KG1 (cell line): ENCODE measurements at places on chromosomes 12 and 14.
A peak's percentile ranks its signal among the peaks of the same experiment; 100 is the strongest.

DNA sequence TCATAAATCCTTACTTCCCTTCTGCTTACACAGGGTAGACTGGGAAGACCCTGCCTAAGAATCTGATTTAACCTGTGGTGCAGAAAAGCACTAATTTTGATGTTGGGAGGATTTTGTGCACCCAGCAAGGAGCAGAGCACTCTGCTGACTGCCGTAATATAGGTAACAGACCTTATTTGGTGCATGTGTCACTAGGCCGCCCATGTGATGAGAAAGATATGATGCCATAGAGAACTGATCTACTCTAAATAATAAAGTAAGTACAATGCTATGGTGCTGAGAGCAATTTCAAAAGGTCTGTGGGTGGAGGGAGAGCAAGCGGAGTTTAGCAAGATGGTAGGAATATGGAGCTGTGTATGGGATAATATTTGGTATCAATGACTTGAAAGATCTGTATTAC lies 1663.6 kb upstream of the SEL1L start:
- no peak for DNase-seq

DNA sequence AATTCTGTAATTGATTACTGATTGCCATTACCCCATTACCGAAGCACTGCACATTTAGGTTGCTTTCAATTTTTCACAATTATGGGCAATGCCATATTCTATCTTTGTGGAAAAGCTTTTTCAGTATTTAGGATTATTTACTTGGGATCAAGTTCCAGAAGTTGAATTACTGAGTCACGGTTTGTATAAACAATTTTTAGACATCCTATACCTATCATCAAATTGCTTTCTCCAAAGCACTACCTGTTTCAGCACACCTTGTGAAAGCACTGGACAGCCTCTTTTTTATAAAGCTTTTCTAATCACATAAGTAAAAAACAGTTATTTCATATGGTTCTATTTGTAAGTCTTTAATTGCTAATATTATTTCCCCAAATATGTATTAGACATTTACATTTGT lies 221.5 kb upstream of the CAND1 start:
- no peak for DNase-seq

GRCh38 chr14:69569859-69570258 lies 4.8 kb downstream of the CCDC177 start:
- DNase-seq = no peak

DNA sequence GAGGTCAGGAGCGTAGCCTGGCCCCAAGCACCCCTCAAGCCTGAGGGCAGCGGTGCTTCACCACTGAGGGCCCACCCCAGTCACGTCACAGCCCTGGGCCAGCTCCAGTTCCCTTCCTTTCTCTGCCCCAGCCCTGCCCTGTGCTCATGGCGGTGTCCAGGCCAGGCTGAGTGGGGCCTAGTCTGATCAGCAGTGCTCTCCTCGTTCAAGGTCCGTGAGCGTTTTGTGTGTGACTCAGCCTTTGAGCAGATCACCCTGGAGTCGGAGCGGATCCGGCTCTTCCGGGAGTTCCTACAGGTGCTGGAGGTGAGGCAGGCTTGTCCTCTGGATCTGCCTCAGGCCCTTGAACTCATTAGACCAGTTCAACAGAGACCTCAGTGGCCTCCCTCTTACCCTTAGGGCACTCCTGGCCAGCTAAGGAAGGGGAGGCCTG lies 19.0 kb downstream of the PRPF40B start:
- no peak for DNase-seq

DNA sequence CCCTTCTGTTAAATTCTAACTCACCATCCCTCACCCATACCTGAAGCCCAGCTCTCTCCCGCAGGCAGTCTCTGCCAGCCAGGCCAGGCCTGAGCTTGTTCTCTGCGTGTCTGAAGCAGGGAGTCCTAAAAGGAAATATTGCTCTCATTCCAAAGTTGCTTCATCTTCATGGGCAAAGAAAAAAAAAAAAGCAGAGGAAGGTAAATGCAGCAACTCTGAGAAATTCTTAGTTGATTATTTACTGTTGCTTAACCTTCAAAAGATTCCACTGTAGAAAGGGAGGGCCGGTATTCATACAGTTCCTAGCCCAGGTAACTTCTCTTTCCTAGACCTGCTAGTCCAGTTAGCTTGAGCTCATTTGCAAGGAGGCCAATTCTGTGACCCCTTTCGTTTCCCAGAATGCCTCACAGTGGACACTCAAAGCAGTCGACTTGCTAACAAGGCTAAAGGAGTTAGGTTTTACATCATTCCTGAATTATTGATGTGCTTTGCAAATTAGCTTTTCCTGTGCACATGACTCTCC lies 193.5 kb upstream of the EEA1 start:
- no peak for DNase-seq

DNA sequence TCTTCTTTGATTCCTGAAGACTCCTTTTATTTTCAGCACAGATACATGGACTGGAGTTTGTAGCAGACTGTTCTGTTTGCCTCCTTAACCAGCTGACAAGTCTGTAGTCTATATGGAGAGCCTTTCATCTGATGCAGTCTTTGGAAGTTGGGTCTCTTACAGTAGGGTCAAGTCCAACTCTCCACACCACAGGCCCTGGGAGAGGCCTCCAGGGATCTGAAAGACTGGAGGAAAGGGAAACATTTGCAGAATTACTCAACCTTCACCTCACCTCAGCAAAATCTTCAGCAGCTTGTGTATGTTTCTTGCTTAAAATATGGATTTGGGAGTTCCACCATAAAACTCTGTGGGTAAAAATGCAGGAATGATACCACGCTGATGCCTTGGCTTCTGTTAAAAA lies 188.4 kb downstream of the MSRB3 start:
- DNase-seq = no peak

- no peak for DNase-seq
These were observed 36.6 kb downstream of the DCAF4 start for GRCh38 chr14:72962829-72963312.

DNA sequence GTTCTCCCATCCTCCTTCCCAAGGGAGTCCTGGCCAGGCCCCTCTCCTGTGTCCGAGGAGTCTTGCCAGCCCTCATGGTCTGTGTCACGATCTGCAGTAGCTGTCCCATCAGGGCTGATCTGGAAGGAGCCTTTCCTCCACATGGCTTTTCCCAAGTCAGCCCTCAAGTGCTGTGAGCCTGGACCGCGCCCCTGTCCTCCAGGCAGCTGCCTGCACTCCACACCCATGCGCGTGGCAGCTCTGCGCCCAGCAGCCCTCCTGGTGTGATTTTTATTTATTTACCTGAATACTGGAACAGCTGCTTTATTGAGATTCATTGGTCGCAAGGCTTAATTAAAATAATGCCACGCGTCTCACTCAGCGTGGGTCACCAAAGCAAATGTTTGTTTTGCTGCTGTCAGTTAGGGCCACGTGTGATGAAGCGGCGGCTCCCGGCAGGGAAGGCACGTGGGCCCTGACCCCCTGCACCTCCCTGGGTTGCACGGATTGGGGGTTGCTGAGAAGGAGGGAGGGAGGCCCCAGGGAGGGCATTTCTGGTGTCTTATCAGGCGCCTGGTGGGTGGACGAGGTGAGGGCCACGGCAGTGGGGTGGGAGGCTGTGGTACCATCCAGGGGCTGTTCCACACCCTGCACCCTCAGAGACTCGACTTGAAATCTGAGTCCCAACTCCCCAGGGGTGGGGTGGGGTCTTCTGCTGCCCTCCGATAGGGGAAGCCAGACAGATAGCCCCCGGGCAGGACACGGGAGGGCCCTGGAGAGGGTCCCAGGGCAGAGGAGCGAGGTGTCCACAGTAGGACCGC lies 206.3 kb upstream of the C14orf180 start:
- no peak for DNase-seq

DNA sequence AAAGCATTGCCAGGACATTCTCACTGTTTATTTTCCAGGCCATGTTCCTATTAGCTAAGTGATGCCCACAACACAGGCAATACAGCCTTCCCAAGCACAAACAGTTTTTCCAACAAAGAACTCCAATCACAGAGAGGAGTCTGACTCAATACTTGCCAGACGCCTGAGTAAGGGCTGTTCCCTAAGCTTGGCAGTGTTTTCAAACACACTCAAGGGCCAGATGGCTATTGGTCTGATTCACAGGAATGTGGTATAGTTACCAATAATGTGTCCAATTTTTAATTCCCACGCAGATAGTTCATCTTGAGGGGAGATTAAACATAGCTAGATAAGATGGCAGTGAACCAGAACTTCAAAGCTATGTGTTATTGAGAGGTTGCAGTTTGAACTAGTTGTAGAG lies 381.0 kb downstream of the SNAPC1 start:
- DNase-seq = no peak

DNA sequence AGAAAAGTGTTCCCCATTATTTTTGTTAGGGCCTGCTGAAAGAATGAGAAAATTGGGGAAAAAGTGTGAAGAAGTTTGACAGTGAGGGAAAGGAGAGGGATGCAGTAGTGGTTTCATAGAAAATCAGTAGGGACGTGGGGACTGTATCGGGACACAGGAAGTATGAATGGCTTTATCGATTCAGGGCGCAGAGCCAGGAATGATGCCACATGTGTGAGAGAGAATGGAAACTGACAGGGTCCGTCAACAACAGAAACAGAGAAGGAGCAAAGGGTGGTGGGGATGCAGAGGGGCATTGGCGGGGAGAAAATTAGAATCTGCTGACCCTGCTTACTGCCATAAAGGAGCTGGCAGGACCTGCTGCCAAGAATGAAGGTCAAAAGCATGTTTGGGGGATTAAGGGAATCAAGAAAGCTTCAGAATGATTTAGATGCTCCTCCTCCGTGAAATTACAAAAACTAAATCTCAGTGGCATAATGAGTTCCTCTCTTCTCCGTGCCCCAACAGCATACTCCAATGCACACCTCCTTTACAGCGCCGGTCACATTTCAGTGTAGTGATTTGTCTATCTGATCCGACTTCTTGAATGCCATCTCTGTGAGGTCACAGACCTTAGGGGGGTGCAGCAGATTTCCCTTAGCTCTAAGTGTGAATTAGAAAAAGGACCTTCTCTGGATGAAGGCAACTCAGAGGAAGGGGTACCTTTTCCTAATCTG lies 92.6 kb downstream of the EMP1 start:
- DNase-seq = no peak

DNA sequence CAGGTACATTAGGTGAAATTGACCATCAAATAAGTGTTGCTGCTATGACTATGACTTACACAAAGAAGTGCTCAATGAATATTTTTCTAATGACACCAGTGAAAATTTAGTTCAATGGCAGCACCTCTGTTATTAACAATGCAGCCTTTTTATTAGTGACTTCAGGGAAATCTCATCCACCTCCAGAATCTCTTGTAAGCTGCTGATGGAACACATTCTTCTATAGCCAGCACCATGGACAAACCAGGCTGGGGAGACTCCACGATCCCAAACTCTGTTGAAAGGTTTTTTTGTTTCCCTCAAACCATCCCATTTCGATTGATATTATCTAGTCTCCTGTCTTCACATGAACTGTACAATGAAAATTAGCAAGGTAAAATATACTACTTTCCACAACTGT lies 265.9 kb downstream of the ITPR2 start:
- no peak for DNase-seq

DNA sequence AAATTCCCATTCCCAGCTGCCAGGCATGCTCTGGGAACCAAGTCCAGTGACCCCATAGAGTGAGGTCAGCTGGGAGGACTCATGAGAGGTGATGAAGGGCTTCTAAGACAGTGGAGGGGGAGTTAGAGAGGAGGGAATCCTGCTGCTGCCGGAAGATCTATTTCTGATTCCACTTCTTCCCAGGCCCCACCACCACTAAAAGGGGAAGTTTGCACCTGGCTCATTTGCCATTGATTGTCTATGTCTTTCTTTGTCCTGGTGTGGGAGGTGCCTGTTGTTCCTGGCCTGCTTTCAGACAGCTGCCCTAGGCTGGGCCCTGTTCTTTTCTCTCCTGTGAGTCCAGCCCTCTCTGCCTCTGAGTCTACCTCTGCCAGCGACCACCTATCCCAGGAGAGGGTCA lies 3.0 kb upstream of the KRT6A start:
- DNase-seq = no peak

DNA sequence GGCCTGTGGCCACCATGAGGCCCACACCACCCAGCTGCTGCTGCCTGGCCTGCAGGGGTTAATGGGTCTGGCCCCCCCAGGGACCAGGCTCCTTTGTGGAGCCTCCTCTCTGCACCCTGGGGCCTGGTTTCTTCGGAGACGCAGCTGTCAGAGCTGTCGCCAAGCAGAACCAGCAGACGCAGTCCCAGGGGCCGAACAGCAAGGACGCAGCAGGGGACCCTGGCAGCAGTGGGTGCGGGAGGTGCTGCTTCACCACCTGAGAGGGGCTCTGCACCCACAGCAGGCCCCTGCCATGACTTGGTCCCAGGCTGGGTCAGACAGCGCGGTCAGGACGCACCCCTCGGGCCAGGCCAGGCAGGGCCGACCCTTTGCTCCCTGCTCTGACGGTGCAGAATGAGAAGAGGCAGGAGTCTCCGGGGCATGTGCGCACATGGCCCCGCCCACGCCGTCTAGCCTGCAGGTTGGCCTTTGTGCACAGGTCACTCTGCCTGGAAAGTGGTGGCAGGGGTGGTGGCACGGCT lies 30.5 kb downstream of the JAG2 start:
- DNase-seq = no peak

DNA sequence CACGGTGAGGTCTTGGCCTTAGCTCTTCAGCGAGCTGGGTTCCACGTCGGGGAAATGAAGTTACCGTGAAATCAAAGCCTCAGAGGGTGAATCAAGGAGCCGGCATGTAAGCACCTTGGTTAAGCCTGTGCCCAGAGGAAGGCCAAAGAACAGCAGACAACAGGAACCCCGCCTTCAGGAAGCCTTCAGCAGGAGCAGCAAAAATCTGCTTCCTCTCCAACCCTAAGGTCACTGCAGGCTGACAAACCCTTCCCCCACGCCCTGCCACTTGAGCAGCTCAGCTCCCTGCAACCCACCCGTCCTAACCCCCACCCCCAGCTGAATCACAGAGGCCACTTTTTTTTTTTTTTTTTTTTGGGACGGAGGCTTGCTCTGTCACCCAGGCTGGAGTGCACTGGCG lies 72.9 kb upstream of the LTA4H start:
- DNase-seq = peak; percentile 71

DNA sequence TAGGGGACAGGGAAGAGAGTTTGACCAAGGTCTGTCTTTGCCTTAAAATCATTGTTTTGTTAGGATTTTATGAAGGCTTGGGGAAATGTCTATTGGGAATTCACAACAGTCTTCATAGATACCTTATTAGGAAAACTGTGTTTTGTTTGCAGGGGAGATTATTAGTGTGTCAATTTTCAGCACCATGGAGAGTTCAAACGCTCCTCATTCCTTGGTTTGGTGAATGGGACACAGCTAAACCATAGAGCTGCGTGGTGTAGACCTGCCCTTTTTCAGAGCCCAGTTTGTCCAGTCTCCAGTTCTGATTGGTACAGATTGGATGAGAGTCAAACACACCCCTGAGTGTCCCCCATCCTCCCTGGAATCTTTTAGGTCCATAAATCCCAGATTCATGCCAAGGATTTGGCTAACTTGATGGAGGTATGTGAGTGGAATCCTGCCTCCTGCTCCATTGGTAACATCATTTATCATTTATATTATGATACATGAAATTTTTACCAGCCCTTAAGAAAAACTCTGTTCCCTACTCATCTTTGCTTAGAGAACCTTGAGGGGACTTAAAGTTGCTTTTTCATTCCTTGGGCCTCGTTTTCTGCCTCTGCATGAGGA lies 12.0 kb downstream of the NGDN start:
- no peak for DNase-seq
